ENCODE measurements at places on chromosomes 4 and X.

DNA sequence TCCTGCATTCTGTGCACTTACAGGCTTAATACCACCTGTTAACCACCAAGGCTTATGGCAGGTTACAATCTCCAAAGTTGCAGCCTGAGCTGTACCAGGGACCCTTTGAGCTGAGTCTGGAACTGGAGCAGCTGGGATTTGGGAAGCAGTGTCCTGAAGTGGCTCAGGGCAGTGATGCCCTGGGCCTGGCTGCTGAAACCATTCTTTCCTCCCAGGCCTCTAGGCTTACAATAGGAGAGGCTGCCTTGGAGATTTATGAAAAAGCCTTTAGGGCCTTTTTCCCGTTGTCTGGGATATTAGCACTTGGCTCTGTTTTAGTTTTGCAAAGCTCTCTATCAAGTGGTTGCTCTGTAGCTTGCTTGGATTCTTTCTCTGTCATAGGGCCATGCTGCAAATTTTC is 154.3 kb upstream of the CASK start:
- DNase-seq, result no peak

DNA sequence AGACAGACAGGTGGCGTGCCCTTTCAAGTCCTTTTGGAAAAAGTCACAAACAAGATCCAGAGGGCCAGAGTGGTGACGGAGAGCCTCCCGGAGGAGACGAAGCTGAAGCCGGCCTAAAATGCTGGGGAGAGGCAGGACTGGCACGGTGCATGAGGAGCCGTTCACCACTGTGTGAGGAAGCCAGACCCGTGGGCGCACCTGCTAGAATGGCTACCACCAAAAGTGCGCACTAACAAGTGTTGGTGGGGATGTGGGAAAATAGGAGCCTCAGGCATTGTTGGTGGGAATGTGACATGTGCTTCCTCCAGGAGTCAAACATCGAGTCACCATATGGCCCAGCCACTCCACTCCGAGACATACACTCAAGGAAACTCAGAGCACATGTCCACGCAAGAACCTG is 67.4 kb upstream of the HELT start:
- DNase-seq, result no peak

- DNase-seq, result no peak
Measured at GRCh38 chr4:83618431-83618830, 82.5 kb downstream of the GPAT3 start.

- no peak for DNase-seq
Measured at GRCh38 chr4:136495851-136496250, 1036.4 kb downstream of the PCDH18 start.

- no peak for DNase-seq
Measured at GRCh38 chr4:96136056-96136455, 296.2 kb downstream of the PDHA2 start.

DNA sequence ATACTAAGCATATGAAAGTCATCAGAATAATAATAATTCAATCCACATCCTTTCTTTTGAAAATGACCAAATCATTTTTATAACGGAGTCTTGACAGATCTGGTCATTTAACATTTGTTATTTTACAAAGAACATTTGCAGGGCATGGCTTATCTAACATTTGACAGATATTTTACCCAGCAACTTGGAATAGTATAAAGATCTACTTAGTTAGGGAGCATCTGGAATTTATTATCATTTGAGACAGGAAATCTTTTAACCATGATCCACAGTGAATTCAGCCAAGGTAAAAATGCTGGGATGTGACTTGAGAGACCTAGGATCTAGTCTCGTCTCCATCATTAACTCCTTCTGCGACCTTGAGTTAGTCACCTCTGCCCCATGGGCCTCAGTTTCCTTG is 22.4 kb downstream of the STARD8 start:
- no peak for DNase-seq

DNA sequence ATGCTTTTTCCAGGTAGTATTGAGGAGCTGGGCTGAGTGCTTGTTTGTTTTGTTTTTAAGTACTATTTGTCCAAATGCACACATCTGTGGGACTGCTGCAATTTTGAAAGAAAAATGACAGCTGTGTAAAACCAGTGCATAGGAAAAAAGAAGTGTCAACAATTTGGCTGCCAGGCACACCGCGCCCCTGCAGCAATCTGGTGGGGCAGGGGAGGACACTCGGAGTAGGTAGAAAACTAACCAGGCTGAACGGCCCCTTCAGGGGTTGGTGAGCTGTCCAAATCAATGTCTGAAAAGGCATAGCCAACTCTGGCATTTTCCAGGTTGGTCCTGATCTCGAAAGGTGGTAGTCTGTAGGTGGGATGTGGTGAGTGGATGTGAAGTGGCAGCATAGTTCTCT is 1.1 kb downstream of the LDOC1 start:
- DNase-seq, result no peak

GRCh38 chrX:16018291-16018690 is 105.1 kb upstream of the GRPR start:
- DNase-seq, result no peak

DNA sequence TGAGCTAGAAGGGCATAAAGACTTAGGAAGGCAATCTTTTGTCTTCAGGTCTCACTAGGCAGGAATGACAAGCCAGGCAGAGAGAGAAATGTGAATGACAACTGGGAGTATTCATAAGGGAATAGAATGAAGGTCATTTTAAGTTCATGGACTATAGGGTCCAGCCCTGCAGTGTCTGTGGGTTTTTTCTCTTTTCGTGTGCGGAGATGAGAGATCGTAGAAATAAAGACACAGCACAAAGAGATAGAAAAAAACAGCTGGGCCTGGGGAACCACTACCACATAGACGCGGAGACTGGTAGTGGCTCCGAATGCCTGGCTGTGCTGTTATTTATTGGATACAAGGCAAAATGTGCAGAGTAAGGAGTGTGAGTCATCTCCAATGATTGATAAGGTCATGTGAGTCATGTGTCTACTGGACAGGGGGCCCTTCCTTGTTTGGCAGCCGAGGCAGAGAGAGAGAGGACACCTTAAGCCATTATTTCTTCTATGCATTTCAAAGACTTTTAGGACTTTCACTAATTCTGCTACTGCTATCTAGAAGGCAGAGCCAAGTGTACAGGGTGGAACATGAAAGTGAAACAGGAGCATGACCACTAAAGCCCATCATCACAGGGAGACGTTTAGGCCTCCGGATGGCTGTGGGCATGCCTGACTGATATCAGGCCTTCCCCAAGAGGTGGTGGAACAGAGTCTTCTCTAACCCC is 921.8 kb upstream of the PCDH10 start:
- DNase-seq, result no peak

GRCh38 chr4:56084851-56085250 is 136.1 kb downstream of the CEP135 start:
- DNase-seq, result no peak

DNA sequence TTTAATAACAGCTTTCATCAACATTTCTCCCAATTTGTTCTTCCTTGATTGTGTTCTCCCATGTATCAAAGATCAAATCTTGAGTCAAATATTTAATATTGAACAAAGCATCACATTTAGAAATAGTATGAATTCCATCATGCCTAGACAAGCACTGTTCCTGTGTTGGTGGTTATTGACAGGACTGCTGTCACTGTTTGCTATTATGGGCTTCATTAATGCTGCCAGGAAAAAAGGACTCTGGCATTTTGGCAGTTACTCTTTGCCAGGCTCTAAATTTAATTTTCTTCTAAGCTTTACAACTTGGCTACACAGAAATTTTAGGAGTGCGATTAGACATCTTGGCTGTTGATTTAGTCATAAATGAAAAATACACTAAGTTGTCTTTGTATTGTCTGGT is 295.9 kb upstream of the NRK start:
- DNase-seq, result no peak

GRCh38 chr4:40763228-40763716 is 13.5 kb downstream of the NSUN7 start:
- DNase-seq, result peak; percentile 27

- no peak for DNase-seq
Measured at GRCh38 chrX:69150281-69150960, 14.8 kb downstream of the PJA1 start.

- no peak for DNase-seq
Measured at GRCh38 chrX:40103565-40104323, 6.0 kb upstream of the BCOR start.

DNA sequence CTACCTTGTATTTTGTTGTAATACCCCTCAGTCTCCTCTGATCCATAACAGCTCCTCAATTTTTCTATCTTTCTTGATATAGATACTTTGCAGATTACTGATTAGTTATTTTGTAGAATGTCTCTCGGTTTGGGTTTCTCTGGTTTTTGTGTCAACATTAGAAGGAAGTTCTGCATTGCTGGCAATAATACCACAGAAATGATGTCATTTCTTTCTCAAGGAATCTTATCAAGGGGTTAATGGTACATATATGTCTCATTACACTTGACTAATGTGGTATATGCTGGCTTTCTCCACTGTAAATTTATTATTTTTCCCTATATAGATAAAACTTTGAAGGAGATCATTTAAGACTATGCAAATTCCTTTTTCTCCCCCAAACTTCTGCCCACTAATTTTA is 183.6 kb upstream of the DKK2 start:
- DNase-seq, result no peak
